NK-92 treated with Interleukin-12 subunit alpha and Interleukin-12 subunit beta, amount 100 ng/mL, for 24 hours (cell line): ENCODE measurements at places on chromosomes 2 and 18.
A peak's percentile ranks its signal among the peaks of the same experiment; 100 is the strongest.

GRCh38 chr18:13279181-13280069, 60.9 kb downstream of the LDLRAD4 start:
- no peak for DNase-seq

- DNase-seq = no peak
Observed at GRCh38 chr2:12918835-12919445, 202.2 kb downstream of the TRIB2 start.

DNA sequence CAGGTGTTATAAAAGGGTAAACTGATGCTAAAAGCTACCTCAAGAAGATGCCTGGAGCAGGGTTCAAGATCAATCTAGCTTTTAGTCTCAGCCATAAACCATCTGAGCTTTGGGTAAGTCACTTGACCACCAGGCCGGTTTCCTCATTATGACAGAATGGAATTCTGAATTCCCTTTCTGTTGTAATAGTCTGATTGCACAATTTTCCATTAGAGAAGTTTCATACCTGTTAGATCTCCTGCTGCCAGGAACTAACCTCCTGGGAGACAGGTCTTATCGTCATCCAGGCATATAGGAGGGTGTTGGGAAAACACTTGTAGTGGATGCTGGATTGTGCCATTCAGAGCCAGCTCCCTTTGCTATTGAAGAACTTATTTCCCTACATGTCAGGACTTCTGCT, 272.5 kb downstream of the TDRD15 start:
- DNase-seq = no peak

DNA sequence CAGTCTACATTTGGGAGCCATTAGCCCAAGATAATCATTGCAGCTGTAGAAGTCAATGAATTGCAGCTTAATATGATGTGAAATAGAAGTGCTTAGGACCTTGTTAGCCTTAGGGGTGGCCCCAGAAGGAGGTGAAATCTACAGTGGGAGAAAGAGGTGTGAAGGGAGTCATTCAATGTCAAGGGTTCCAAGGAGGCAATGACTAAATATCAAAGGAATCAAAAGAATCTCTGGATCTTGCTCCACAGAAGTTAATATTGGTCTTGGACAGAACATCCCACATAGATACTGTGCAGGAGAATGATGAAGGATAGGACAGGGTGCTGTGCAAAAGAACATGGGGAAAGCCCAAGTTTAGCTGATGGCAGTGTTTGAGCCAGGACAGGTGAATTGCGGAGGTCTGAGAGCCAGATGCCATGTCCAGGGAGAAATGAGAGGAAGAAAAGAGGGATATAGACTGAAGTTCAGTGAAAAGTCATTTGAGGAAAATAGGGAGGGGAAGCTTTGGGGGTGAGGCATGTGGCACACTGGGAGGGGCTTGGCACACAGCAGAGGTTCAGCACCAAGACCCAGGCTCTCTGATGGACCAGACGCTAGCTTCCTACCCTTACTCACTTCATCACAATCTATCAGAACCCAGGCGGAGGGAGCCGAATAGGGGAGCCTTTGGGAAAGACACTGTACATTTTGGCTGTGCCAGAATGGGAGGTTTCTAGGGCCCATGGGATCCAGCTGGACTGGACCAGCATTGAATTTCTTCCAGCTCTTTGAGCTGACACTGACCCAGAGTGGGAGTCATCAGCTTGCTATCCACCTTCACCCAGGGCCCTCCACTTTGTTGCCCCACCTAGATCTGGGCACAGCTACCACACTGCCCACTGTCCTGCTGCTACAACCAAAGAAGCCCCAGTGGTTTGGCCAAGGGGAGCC, 2.2 kb downstream of the IL1F10 start:
- DNase-seq = no peak

DNA sequence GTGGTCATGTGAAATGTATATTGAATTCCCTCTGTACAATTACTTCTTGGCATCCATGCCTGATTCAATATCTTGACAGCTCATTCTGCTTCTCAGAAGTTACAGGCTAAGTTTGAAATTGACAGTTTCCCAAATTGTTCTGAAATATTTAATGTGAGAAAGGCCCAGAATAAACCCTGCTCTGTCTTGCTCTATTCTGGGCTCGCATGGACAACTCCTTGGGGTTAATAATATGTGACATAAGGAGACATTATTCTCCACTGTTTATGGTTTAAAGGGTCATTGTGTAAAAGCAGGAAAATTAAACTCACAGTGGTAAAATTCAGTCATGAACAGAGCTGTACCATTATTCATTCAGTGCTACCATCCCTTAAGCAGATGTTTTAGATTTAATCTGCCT, 160.7 kb upstream of the CNTNAP5 start:
- DNase-seq = no peak

DNA sequence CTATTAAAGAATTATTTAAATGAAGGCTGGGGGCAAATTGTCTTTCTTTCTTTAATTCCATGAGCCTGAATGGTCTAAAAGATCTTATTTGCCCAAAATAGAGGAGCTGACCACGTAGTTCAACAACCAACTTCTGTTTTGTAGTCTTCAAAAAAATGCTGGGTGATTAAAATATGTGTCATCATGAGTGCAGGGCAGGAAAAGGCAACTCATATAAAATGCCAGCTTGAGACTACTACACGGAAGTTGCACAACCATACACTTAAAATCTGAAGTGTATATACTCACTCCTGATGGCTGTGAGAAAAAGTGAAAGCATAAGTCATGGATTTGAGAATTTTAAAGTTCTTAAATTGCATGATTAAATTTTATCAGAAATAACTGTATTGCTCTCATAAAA, 210.9 kb downstream of the DYM start:
- no peak for DNase-seq

DNA sequence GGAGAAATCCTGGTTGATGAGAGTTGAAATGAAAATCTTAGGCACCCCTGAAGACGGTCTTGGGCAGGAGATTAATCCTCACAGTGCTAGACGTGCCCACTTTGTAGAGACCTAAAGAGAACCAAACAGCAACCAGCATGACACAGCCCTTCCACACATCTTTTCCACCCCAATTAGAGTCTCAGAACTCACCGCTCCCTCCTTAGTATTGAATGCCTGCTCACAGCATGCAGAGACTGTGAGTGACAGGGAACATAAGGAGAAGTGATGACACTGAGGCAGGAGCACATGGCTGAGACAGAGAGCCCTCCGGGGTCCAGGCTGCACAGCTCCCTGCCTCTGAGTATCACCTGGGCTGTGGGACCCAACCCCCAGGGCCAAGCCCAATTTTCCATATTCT, 367.6 kb downstream of the EIPR1 start:
- no peak for DNase-seq

- DNase-seq = no peak
Observed at GRCh38 chr2:121329786-121330185, 44.8 kb upstream of the TFCP2L1 start.

GRCh38 chr18:62875323-62875722, 160.0 kb downstream of the PHLPP1 start:
- no peak for DNase-seq

GRCh38 chr2:128640845-128641360, 322.2 kb upstream of the HS6ST1 start:
- DNase-seq = no peak

DNA sequence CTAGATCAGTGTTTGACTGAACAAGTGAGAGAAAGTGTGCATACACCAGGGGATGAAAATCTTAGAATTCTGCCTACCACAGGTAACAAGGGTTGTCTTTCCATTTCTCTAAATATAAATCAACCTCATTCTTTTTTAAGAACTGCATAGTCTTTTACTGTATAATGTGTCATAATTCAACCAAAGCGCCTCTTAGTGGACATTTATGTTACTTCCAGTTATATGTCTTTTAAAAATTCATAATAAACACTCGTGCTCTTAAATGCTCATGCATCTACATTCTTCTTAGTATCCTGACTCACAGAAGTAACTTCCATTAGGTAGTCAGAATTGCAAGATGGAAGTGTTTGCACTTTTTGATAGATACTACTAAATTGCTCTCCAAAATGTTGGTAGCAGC, 76.2 kb downstream of the CHRNA1 start:
- DNase-seq = no peak

- DNase-seq = no peak
Observed at GRCh38 chr2:195810340-195811098, 153.5 kb downstream of the SLC39A10 start.

GRCh38 chr2:191636235-191636543, 41.7 kb upstream of the NABP1 start:
- no peak for DNase-seq

- DNase-seq = no peak
Observed at GRCh38 chr2:203949228-203949627, 12.7 kb downstream of the ICOS start.

DNA sequence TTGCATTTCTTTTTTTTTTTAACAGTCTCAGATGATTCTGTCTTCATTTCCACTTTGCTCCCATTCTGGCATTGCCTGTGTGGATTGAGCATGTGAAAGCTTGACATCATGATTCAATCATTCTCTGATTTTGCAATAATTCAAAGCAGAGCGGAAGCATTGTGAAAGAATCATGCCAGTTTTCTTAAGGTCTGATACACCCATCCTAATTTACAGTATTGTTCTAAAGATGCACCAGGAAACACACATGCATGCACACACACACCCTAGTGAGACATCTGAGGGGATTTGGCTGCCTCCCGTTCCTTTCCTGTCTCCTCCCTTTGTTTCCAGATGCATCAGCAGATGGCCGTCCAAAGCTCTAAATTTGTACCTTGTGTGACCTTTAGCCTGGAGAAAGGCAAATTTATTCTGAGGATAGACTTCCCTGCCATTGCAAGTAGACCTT, 97.3 kb downstream of the FMNL2 start:
- no peak for DNase-seq

GRCh38 chr18:73597832-73598615, 549.6 kb downstream of the FBXO15 start:
- peak; percentile 0 for DNase-seq
